ENCODE measurements at places on chromosomes 4 and X.

DNA sequence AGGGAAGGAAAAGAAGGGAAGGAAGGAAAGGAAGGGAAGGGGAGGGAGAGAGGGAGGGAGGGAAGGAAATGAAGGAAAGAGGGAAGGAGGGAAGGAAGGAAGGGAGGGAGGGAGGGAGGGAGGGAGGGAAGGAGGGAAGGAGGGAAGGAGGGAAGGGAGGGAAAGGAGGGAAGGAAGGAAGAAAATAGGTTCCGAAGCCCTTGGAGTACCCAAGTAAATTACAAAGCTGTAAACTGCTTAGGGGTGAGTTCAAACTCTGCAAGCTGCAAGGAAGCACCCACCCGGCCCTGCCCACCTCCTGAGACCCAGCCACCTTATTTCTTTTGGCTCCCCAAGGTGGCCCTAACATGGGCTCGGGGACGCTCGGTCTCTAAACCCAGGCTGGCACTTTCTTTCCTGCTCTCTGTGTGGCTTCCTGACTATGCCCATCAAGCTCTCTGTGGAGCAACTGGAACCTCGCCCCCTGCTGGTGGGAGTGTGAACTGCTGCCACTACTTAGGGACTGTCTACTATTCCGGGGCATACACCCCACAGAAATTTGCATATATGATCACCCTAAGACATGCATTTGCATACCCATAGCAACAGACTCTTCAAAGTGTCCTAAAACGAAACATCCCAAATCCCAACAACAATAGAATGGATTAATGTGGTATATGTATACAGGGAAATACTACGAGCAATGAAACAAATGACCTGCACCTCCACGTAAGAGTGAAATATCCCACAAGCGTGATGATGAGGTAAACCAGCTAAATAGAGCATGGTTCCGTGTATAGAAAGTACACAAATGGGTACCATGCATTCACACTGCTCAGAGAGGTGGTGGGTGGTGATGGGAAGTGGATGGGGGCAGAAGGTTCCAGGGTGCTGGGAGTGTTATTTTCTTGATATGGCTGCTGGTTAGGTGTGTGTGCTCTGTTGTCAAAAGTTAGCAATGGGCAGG is 151.7 kb upstream of the TBL1X start:
- DNase-seq, result peak; percentile 79

DNA sequence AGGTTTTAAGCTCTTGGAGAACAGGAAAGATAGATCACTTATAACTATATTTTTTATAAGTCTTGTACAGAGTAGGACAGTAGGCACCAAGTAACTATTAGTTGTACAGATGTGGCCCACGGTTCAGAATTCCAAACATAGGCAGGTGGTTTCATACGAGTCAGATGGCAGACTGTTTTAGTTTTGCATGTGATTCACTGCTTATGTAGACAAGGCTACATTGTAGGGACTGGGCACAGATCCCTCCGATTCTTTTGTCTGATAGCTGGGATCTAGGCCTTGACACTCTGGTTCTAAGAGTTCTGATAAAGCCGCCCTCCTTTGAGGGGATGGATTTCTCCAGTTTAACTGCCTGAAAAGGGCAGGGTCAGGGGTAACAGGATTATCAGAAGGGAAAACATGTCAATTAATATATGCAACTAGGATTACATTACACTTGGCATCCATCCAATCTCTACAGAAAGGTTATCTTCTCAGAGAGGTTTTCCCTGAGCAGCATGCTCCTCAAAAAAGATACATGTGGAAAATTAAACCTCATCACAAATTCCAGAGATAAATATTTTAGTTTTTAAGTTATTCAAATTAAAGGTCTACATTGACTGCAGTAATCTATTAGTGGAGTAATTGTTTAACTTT is 87.8 kb downstream of the SPRY1 start:
- no peak for DNase-seq

GRCh38 chrX:153669174-153669890 is 4.3 kb downstream of the PNCK start:
- DNase-seq, result peak; percentile 57

GRCh38 chrX:128891554-128891953 is 631.7 kb downstream of the SMARCA1 start:
- no peak for DNase-seq

- DNase-seq, result no peak
Observed at GRCh38 chr4:68476191-68476590, 28.9 kb downstream of the TMPRSS11E start.

DNA sequence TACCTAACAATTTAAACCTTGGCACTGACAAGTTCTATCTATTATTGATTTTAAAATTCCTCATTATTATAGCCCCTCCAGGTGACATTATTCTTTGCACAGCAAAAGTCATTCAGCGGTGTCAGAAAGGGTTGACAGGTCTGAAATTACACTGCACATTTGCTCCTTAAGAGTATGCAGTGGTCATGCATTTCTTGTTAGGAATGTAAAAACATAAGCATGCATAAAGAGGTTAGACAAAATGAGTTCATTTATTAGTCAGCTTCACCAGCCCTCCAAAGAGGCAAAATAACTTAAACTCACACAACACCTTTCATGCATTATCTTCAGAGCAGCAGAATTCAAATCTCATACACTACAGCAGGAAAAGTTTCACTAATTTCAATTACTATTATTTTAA is 158.8 kb downstream of the HNRNPD start:
- no peak for DNase-seq

DNA sequence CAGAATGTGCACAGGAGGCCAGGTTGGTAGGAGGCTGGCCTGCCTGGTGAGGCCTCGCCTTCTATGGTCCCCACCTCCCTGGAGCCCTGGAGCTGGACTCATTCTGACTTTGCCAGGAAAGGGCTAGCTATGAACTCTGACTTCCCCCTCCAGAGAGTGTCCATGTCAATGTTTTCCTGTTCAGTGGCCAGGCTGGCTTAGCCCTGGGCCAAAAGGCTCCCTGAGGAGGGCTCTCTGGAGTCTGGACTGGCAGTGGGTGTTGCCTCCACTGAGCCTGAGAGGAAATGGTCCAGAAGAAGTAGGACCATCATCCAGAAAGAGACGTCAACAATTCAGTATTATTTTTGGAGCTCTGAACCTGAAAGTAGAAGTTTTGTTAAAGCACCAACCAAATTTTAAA is 178.7 kb downstream of the CHIC2 start:
- DNase-seq, result no peak

DNA sequence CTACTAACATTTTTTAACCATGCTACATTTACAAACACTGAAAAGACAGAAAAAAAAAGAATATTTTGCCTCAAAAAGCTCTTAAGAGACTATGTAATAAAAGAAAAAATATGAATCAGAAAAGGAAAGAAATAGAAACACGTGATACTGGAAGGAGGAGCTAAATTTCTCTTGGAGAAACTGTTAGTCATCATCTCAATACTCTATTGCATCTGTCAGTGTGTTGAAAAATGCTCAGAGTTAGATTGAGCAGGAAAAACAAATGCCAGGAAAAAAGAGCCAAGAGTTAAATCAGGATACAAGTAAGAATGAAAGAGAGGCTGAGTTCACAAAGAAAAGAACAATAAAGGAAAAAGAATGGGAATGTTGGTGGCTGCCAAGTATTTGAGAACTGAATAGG is 2.6 kb downstream of the RAB28 start:
- no peak for DNase-seq

GRCh38 chrX:17606231-17606630 is 131.1 kb upstream of the SCML1 start:
- DNase-seq, result no peak

- no peak for DNase-seq
Observed at GRCh38 chr4:168019921-168020320, 72.4 kb upstream of the ANXA10 start.

DNA sequence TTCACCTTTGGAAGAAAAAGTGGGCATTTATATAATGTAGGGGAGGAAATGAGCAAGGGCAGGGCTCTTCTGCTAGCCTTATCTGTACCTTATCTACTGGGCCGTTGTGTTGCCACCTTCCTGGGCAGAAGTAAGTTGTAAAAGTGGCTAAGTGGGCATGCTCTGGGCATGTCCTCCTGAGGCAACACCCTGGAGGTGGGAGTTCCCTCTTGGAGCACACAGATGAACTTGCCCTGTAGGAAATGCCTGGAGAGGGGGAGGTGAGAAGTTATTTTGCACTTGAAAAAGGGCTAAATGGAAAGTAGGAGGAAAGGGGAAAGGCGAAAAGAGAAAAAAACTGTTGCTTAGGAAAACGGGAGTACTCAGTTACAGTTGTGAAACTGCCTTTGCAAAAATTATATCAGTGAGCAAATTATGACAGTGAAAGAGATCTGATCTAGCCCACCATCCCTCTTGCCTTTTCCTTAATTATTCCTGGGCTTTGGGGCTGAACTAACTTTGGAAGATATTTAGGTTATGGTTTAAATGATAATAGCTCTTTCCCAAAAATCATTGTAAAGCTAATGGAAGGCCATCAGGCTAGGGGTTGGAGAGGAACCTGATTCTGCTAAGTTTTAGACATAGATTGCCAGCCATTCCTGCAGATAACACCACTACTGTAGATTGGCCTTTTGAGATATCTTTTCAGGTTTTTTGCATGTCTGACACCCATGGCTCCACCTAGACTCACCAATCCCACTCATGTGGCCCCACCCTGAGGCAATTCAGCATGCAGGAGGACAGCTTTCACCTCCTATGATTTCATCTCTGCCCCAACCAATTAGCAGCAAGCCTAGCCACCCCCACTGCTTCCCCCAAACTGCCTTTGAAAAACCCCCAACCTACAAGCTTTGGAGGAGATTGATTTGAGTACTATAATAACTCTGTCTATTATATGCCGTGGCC is 20.5 kb upstream of the ZNF81 start:
- no peak for DNase-seq

DNA sequence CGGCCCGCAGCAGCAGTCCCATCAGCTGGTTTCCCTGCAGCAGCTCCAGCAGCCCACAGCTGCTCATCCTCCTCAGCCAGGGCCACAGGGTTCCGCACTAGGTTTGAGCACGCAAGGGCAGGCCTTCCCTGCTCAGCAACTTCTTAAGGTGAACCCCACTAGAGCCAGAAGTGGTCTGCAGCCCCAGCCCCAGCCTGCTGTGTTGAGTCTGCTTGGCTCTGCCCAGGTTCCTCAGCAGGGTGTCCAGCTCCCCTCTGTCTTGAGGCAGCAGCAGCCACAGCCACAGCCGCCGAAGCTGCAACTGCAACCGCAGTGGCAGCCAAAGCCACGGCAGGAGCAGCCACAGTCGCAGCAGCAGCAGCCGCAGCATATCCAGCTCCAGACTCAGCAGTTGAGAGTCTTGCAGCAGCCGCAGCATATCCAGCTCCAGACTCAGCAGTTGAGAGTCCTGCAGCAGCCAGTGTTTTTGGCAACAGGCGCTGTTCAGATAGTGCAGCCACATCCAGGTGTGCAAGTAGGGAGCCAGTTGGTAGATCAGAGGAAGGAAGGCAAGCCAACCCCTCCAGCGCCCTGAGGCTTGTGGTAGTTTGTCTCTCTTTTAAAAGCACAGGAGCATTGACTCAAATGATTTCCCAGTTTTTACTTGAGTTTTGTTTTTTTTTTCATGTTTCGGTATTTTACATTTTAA is 4.6 kb downstream of the SUPT20HL1 start:
- DNase-seq, result no peak

GRCh38 chr4:185470501-185471195 is 885 bp downstream of the CCDC110 start:
- peak; percentile 43 for DNase-seq

DNA sequence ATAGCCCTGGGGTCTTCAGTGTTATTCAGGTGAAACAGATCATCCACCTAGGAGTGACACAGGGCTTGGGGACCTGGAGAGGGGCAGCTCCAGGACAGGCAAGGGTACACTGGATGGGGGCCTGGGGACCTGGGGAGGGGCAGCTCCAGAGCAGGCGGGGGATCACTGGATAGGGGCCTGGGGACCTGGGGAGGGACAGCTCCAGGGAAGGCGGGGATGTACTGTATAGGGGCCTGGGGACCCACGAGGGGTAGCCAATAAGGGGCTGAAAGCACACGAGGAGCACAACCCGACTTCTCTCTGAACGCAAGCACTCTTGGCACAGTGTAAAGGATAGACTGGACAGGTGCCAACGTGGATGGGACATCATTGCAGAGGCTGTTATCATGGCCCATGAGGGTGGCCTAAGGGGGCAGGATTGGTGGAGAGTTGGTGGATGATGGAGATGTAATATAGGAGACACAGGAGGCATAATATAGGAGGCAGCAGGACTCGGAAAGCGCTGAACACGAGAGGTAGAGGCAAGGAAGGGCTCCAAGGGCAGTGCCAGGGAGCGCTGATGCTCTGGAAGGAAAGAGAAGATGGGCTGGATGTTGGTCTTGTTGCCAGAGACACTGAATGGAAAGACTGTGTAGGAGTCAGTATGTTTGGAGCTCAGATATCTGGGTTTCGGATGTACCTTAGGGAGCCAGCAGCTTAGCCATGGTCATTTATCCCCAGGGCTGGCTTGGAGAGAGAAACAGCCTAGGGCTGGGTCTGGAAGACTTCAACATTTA is 37.9 kb upstream of the FGFBP2 start:
- DNase-seq, result no peak

DNA sequence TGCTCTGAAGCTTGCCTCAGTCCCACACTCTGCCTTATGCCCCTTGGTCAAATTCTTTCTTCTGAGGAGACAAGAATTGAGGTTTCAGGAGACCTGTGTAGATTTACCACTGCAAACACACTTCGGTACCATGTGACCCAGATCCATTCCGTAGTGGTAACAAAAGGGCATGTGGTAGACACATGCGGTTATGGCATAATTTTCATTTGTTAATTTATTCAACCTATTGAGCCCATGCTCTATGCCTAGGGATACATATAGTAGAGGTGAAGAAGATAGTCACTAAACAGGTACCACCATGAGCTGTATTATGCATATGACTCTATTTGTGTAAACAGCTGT is 190.9 kb downstream of the NDST4 start:
- no peak for DNase-seq

DNA sequence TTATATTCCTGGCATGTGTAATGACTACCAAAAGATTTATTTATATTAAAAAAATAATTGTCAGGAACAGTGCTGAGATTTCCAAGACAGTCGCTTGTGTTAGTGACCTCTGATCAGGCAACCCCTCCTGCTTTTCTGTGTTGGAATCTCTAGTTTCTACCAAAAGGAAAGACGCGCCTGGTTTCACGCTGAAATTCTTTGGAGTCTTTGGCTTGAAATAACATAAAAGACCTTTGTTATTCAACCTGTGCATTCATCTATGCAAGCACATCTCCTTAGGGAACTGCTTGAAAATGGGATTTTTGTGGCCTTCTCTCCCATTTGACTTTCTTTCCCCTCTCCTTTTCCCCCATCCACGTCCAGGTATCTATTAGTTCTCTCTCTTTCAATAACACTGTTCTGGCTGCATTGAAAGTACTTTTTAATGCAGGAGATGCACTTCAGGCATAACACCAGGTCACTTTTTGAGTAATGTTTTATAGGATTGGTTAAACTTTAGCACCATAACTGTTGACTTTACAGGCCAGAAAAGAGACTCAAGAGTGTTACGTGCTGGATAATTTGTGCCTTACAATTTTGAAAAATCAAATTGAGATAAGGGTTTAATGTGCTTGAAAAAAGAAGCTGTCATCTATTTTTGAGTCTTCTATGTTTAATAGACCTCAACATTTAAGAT is 172.7 kb downstream of the GPAT3 start:
- no peak for DNase-seq

GRCh38 chr4:6437826-6438238 is 34.6 kb downstream of the PPP2R2C start:
- no peak for DNase-seq

GRCh38 chr4:15343000-15343399 is 84.8 kb upstream of the C1QTNF7 start:
- no peak for DNase-seq
